ENCODE measurements at places on chromosomes 13 and 19.

DNA sequence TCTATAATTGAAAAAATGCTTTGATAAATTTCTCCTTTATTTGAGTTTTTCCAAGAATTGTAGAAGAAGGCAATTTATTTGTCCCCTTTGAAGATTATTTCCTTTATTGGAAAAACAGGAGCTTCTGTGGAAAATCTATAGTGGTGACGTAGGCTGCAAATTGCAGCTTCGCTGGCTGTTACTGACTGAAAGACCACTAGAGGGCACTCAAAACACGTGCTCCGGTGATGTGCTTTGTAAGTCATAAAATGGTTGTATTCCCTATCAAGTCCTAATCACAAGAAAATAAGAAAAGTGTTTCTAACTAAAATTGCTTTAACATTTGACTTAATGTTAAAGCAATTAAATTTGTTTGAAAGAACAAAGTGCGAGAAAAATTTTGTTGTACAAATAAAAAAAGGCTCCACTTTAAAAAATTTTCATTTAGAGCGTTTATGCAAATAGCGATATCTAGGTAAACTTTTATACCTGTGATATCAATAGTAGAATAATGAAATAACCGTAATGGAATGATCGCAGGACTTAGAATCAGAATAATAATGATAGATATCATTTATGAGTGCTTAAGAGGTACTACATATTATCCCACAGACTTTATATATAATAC is 638.2 kb upstream of the SPRY2 start:
- DNase-seq = no peak

- no peak for DNase-seq
Measured at GRCh38 chr19:10018786-10019185, 5.5 kb downstream of the RDH8 start.

GRCh38 chr13:110322126-110322827 is 15.2 kb downstream of the COL4A2 start:
- no peak for DNase-seq

DNA sequence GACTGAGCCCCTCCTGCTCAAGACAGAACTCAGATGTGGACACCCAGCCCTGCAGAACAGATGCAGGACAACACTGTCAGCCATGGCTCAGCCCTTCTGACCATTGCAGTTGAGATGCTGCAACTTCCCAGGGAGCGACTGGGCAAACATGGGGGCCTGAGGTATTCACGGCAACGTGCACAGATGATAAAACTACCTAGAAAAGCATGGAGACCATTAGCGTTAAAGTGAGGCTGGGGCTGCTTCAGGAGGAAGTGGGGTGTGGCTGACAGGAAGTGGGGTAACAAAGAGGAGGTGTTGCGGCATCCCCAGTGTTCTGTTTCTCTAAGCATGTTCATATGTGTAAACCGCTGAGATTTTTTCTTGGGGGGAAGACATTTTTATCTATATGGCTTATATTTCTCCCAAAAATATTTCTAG is 1.3 kb upstream of the SIGLEC9 start:
- no peak for DNase-seq

GRCh38 chr19:335072-335471 is 9.5 kb downstream of the MIER2 start:
- DNase-seq = no peak
